ENCODE measurements at places on chromosomes 13 and 19. TPM values are rescaled to one million over a fixed set of nuclear protein-coding genes. Genes with fewer than 3 reads are reported as not detected.

DNA sequence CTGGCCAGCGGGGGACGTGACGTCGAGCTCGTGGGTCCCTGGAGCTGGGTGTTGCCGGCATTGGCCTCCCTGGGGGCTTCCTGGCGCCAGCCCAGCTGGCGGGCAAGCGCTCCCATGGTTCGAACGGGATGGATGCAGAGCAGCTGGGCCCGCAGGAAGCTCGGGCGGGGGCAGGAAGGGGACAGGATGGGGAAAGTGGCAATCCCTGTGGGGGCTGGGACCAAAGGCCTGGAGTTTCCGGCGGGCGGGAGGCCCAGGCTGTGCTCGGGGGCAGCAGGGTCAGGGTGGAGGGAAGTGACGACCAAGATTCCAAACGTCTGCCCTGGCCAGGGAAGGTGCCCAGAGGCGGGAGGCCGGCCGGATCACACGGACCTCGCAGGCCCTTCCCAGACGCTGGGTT lies 19.3 kb downstream of the PALM start:
- H3K27me3 ChIP-seq = no peaks in the 10 kb centered on the region
- H3K27ac ChIP-seq = no peak overlapping the region
- no peak for DNase-seq
- no peaks in the 10 kb centered on the region for H3K4me1 ChIP-seq

GRCh38 chr19:6773323-6773931 lies 919 bp downstream of the VAV1 start:
- peaks cover 36% of the 10 kb centered on the region for H3K4me1 ChIP-seq
- peak; percentile 52 for DNase-seq
- peaks cover 8% of the 10 kb centered on the region for H3K36me3 ChIP-seq
- H3K27ac ChIP-seq = peak overlapping the region; percentile 97

Gene IFNL4
- not detected for polyA plus RNA-seq

Gene ZNF473
- polyA plus RNA-seq = 0.73 TPM

- peak overlapping the region; percentile 54 for H3K27ac ChIP-seq
- H3K4me1 ChIP-seq = peaks cover 58% of the 10 kb centered on the region
- H3K4me3 ChIP-seq = no peak overlapping the region
- H3K36me3 ChIP-seq = no peaks in the 10 kb centered on the region
- no peaks in the 10 kb centered on the region for H3K27me3 ChIP-seq
These were observed 22.3 kb downstream of the EPS15L1 start for GRCh38 chr19:16449330-16449961.

- no peak overlapping the region for H3K27ac ChIP-seq
- H3K27me3 ChIP-seq = no peaks in the 10 kb centered on the region
- H3K4me1 ChIP-seq = no peaks in the 10 kb centered on the region
- DNase-seq = no peak
- no peak overlapping the region for H3K4me3 ChIP-seq
These were observed 207.1 kb upstream of the PCDH9 start for GRCh38 chr13:67437244-67437643.

DNA sequence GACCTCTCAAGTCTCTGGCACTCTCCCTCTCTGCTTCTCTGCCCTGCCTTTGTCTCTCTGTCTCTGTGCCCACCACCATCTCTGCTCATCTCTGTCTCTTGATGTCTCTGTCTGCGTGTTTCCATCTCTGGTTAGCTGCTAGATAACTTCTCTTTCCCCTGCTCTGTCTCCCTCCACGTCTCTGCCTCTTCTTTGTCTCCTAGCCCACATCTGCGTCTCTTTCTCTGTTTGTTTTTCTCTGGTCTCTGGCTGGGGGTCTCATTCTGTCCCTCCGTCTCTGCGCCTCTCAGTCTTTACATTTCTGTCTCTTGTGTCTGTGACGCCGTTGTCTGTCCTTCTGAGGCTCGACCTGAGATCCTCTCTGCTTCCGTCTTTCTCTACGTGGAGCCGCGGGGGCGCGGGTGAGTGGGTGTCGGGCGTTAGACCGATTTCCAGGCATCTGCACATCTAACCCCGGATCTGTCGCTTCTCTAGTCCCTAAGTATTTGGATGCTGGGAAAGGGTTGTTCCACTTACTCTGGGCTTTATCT lies 386 bp downstream of the GIPR start:
- no peak overlapping the region for H3K4me3 ChIP-seq
- no peaks in the 10 kb centered on the region for H3K36me3 ChIP-seq
- peaks cover 62% of the 10 kb centered on the region for H3K27me3 ChIP-seq
- H3K27ac ChIP-seq = no peak overlapping the region
- peaks cover 29% of the 10 kb centered on the region for H3K4me1 ChIP-seq

DNA sequence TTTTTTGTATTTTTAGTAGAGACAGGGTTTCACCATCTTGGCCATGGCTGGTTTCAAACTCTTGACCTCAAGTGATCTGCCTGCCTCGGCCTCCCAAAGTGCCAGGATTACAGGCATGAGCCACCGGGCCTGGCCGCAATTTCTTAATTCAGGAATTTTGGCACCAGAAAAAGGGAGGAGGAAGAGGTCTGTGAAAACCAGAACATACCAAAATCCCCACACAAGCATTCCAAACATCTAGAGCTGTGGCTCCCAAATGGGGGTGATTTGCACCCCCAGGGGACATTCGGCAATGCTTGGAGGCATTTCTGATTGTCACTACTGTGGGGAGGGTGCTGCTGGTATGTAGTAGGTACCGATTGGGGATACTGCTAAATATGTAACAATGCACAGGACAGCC lies 40.2 kb upstream of the ABCC4 start:
- no peak overlapping the region for H3K4me3 ChIP-seq
- peaks cover 7% of the 10 kb centered on the region for H3K4me1 ChIP-seq
- no peaks in the 10 kb centered on the region for H3K27me3 ChIP-seq
- DNase-seq = no peak

DNA sequence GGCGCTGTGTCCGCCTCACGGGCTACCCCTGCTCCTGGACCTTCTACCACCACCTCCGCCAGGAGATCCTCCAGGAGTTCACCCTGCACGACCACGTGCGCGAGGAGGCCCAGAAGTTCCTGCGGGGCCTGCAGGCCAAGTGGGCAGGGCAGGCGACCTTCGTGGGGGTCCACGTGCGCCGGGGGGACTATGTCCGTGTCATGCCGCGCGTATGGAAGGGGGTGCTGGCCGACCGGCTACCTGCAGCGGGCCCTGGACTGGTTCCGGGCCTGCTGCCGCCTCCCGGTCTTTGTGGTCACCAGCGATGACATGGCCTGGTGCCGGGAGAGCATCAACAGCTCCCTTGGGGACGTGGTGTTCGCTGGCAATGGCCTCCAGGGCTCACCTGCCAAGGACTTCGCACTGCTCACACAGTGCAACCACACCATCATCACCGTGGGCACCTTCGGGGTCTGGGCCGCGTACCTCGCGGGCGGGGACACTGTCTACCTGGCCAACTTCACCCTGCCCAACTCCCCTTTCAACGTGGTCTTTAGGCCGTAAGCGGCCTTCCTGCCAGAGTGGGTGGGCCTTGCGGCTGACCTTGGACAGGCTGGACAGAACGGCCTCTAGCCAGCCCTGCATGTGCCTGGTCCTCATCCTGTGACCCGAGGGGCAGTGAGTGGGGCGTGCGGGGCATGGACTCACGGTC lies 7.8 kb upstream of the NTN5 start:
- H3K36me3 ChIP-seq = no peaks in the 10 kb centered on the region
- no peaks in the 10 kb centered on the region for H3K27me3 ChIP-seq
- no peak overlapping the region for H3K27ac ChIP-seq
- no peak for DNase-seq
- H3K4me3 ChIP-seq = no peak overlapping the region

Gene ANKLE1
- 1.3 TPM for polyA plus RNA-seq

DNA sequence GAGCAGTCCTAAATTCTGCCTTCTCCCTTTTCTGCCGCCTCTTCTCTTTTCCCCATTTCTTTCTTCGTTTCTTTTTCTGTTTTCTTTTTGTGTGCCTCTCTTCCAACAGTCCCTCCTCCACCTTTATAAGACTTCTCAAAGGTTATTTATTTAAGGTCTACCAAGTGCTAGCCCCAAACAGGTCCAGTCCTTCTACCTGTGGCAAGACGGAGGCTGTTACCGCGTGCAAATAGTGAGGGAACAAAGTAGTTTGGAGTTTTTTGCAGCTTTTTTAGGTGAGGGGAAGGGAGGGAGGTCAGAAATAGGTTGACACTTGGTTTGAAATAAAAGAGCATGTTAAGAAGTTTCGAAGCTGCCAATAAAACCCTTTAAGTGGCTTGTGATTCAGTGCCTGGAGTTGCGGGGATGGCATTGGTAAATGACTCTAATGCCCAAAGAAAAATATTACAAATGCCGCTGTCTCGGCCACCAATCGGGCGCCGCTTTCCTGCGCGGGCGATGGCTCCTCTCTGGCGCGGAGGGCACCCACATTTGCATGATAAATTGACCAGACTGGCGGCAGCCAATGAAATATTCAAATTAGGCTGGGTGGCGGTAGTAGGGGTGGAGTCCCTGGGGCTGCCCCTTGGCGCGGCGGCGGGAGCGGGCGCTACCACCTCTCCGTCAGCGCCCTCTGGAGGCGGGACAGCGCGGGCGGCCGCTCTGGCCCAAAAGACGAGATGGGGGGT lies 7.5 kb upstream of the TSHZ3 start:
- peak overlapping the region; percentile 37 for H3K4me3 ChIP-seq
- no peak overlapping the region for H3K27ac ChIP-seq
- H3K36me3 ChIP-seq = no peaks in the 10 kb centered on the region
- peaks cover 27% of the 10 kb centered on the region for H3K4me1 ChIP-seq
- DNase-seq = peak; percentile 54

DNA sequence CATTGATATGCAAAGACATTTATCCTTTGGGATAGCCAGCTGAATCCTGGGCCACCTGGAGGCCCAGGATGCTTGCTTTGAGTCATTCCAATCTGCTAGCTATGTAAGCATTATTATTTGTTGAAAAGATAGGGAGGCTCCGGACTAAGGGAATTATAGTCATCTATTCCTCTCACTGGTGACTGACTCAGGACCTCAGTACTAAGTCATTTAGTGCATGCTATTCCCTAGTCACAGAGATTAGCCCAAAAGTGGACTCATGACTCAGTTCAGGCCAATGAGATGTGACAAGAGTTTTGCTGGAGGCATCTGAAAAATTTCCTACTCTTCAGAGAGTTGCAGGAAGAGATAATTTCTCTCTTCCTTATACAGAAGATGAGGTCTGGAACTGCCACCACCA lies 67.9 kb upstream of the ITM2B start:
- H3K27me3 ChIP-seq = no peaks in the 10 kb centered on the region
- H3K4me1 ChIP-seq = peaks cover 44% of the 10 kb centered on the region
- H3K27ac ChIP-seq = no peak overlapping the region
- H3K36me3 ChIP-seq = no peaks in the 10 kb centered on the region

- H3K36me3 ChIP-seq = peaks cover 29% of the 10 kb centered on the region
- DNase-seq = no peak
- H3K4me3 ChIP-seq = no peak overlapping the region
- no peak overlapping the region for H3K27ac ChIP-seq
These were observed 13.6 kb upstream of the FCHO1 start for GRCh38 chr19:17737690-17738153.

GRCh38 chr13:61975001-61975400 lies 559.4 kb upstream of the PCDH20 start:
- no peaks in the 10 kb centered on the region for H3K36me3 ChIP-seq
- H3K27me3 ChIP-seq = no peaks in the 10 kb centered on the region
- H3K4me3 ChIP-seq = no peak overlapping the region
- no peak overlapping the region for H3K27ac ChIP-seq
- H3K4me1 ChIP-seq = no peaks in the 10 kb centered on the region

DNA sequence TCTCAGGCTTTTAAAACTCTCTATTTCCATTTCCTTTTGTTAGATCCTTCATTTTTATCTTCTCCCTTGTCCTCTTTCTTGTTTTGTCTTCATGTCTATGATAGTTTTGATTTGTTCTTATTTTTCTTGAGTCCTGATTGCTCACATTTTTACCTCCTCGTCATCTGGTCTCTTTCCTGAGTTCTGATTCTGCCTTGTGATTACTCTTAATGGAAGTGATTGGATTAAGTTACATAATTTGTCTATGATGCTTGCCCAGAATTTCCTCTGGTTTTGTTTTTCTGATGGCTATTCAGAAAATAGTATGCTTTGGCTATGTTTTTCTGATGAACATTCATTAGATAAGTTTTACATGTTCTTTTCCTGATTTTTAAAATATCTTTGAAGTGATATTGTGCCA lies 102.6 kb downstream of the DNAJC3 start:
- no peak overlapping the region for H3K27ac ChIP-seq
- H3K4me1 ChIP-seq = no peaks in the 10 kb centered on the region
- no peak for DNase-seq

- no peak for DNase-seq
- H3K4me1 ChIP-seq = peaks cover 71% of the 10 kb centered on the region
- H3K4me3 ChIP-seq = no peak overlapping the region
- no peaks in the 10 kb centered on the region for H3K36me3 ChIP-seq
These were observed 16.6 kb downstream of the ACTN4 start for GRCh38 chr19:38663957-38664502.

DNA sequence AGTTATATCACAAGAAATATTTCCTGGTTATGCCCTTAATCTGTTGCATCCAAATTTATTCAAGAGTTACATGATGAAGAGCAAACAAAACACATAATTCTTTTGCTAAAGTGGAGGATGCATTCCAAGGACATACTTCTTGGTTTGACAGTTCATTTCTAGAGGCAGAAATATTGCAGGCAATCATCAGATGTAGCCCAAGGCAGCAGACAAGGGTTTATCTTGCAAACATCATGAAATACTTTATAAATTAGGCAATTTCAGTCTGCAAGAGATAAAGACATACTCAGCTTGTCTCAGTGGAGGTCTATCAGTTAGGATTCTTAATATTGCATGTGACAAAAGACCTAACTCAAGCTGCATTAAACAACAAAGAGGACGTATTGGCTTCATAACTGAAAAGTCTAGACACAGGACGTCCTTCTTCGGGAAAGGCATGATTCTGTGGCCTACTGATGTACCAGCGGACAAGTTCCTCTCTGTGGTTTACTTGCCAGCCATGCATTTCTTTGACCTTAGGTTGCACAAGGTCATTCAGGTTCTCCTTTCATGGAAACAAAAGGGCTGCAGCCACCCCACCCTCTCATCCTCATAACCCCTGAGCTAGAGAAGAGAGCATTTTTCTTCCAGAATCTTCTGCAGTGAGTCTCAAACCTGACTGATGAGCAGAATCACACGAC lies 204.1 kb downstream of the KATNAL1 start:
- DNase-seq = peak; percentile 15
- H3K27ac ChIP-seq = no peak overlapping the region
- no peaks in the 10 kb centered on the region for H3K27me3 ChIP-seq
- H3K4me3 ChIP-seq = no peak overlapping the region
- H3K4me1 ChIP-seq = peaks cover 38% of the 10 kb centered on the region

Gene CDC34
- 56.8 TPM for polyA plus RNA-seq

DNA sequence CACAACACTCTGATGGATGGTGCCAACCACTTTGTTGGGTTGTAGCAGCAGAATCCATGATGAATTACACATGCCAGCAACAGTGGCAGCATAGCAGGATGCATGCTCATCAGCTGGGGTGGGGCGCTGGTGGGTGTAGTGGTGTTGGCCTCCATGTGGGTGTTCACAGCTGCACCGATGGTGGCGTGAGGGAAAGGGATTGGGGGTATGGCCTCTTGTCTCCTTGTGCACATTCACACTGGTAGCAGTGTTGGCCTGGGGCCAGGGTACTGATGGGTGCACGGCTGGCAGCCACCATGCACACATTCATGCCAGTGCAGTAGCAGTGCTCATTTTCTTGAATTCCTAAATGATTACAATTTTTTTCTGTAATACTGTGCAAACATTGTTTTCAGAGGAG lies 2748.8 kb upstream of the PCDH20 start:
- no peak overlapping the region for H3K27ac ChIP-seq
- H3K4me1 ChIP-seq = no peaks in the 10 kb centered on the region
- H3K27me3 ChIP-seq = no peaks in the 10 kb centered on the region
- no peak overlapping the region for H3K4me3 ChIP-seq

Data from CD14-positive monocyte (primary cell).